Effector memory CD4-positive, alpha-beta T cell (primary cell): ENCODE measurements at places on chromosomes 11 and 22.

- DNase-seq, result no peak
Observed at GRCh38 chr11:19283991-19284390, 43.2 kb upstream of the E2F8 start.

DNA sequence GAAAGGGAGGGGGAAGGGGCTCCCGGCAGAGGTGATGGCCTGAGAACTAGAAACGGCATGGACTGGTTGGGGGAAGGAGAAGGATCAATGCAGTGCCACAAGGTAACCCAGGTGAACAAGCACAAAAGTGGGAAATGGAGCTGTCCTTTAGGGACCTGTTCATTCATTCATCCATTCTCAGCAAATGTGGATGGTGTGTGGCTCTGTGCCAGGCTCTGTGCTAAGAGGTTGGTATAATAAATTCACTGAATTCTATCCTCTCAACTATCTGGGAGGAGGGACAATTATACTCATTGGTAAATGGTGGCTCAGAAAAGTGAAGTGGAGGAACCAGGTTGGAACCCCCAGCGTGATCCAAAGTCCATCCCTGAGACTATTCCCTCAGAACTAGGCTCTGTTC, 18.6 kb upstream of the ARAP1 start:
- no peak for DNase-seq

- no peak for DNase-seq
Observed at GRCh38 chr11:102422817-102423712, 29.5 kb downstream of the TMEM123 start.

- DNase-seq, result no peak
Observed at GRCh38 chr11:120605469-120605868, 93.9 kb downstream of the GRIK4 start.

GRCh38 chr22:38953091-38953490, 4.3 kb upstream of the APOBEC3A start:
- no peak for DNase-seq

DNA sequence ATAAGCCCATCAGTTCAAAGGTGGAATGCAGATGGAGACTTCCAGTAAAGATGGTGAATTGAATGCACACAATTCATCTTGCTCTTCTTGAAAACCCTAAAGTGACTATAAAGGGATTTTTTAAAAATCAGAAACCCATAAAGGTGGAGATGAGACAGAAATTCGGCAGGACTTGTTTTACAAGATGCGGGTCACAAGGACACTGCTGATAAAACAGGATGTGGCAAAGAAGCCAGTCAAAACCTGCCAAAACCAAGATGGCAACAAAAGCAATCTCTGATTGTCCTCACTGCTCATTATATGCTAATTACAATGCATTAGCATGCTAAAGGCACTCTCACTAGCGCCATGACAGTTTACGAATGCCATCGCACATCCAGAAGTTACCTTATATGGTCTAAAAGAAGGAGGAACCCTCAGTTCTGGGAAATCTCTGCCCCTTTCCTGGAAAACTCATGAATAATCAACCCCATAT, 137.1 kb downstream of the NECTIN1 start:
- DNase-seq, result no peak

DNA sequence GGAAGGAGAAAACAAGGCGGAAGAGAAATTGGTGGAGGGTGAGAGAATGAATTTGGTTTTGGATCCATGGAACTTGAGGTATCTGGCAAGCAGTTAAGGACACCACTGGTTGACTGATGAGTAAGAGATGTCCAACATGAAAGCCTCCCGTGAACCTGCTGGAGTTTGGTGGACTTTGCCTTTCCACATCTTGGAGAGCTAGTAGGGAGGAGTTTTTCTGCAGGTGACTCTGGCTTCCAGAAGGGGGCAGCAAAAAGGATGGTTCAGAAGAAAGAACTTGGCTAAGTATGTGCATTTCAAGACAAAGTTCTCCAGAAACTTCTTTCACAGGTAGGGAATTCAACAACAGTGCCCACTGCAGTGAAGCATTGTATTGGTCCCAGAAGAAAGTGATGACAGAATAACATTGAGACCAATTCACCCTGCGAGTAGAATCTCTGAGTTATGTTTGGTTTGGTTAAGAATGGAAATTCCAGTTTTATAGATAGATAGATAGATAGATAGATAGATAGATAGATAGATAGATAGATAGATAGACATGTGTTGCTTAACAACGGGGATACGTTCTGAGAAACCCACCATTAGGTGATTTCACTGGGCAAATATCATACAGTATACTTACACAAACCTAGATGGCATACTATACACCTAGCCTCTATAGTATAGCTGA, 28.5 kb downstream of the DCDC1 start:
- DNase-seq, result no peak

DNA sequence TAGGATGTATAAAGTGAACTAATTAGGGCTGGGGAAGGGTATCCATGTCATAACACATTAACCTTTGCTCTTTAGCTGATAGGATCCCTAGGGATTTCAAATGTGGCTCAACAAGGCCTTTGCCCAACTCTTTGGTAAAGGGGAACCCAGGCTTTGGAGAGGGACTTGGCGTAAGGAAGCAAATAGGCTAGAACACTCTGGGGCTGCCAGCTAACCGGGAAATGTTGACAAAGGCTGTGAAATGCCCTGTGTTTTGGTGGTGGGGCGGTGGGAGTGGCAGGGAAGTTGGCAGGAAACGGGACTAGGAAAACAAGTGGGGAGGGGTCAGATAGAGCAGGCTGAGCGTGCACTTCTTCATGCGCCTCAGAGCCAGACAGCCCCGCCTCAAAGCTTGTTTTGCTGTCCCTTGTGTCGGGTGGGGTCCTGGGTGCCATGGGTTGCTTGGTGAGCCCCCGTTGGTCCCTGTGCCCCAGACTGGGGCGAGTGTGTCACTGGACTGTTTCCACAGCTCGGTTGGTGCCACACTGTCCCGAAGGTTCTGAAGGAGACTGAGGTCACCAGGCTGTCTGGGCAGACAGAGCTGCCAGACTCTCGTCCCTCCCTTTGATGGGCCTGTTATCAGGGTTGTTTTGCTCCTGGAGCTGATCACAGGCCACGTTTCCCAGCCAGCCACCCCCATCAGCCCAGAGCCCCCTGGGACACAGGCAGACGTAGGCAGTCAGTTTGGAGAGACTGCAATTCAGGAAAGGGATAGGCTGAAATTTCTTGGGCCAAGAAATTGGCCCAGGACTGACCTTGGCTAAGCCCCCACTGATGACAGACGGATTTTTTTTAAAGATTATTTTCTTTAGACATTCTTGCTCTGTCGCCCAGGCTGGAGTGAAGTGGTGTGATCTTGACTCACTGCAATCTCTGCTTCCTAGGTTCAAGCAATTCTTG, 19.6 kb downstream of the KCTD21 start:
- no peak for DNase-seq

DNA sequence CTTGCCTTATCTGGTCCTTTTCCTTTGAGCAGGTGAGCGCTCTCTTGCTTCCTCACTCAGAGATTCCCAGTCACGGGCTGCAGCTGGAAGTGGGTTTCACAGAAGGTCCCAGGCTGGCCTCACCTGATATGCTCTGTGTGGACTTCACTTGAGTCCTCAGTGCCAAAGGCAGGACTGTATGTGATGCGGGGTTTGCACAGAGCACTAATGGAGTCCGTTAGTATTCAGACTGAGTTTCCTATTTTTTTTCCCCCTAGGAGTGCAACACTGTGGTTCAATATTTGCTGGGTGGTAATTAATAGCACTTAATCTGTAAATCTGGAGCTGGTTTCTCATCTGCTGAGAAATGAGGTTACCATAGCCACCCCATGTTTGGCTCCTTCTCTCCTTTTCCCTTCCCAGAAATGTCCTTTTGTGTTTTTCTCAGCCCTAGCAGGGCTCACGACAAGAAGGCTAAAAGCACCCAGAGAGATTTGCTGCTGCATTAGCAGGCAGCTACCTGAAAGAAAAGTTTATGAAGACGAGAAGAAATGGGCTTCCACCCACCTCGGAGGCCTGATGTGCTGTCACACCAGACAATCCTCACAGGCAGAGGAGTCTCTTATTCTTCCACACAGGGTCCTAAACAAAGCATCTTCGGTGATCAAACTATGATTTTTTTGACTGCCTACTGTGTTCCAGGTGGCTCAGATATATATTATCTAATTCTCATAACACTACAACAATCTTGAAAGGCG, 262.1 kb downstream of the KIRREL3 start:
- no peak for DNase-seq

DNA sequence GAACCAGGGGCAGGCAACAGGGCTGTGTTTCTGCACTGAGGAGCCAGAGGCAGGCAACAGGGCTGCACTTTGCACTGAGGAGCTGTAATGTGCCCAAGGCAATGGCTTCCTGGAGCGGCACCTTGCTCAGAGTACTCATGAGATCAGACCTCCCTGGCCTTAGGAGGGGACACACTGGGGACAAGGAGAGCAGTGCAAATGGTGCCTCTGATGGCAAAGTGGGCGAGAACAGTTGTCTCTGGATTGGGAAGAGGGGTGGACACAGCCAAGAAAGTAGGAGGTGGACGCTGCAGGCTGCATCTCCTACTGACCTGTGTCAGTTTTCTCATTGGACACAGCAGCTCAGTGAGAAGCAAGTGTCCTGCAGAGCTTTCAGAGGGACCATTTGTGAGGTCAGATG, 1443.3 kb downstream of the TBC1D22A start:
- DNase-seq, result no peak

GRCh38 chr11:129145276-129145675, 46.8 kb downstream of the ARHGAP32 start:
- no peak for DNase-seq
